ENCODE measurements at places on chromosomes 5 and 9.

GRCh38 chr5:136235321-136235720 lies 42.4 kb upstream of the SMIM32 start:
- no peak for DNase-seq

DNA sequence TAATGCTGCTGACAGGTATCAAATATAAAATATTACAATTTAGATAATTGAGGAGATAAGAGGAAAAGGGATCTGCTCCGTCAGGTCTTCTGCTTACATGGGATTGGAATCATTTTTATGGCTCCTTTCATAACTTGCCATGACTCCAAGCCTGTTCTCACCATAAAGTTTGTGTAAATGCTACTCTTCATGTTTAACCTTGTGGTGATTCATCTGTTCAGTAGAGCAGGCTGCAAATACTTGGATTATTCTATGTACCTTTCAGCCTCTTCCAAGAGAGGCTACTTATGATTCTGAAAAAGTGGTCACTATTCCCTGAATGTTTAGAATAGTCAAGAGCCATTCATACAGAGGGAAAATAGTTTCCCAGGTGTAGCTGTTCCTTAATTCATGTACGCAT lies 66.9 kb downstream of the SLC44A1 start:
- DNase-seq = no peak

GRCh38 chr5:38164776-38165399 lies 93.5 kb upstream of the EGFLAM start:
- DNase-seq = no peak

GRCh38 chr5:51632027-51632426 lies 248.8 kb downstream of the ISL1 start:
- DNase-seq = no peak

GRCh38 chr5:10934783-10935355 lies 173.8 kb upstream of the DAP start:
- DNase-seq = no peak

- DNase-seq = no peak
These were observed 16.4 kb downstream of the MFAP3 start for GRCh38 chr5:154055201-154055600.

- no peak for DNase-seq
These were observed 34.9 kb downstream of the RAPGEF1 start for GRCh38 chr9:131704988-131705387.

DNA sequence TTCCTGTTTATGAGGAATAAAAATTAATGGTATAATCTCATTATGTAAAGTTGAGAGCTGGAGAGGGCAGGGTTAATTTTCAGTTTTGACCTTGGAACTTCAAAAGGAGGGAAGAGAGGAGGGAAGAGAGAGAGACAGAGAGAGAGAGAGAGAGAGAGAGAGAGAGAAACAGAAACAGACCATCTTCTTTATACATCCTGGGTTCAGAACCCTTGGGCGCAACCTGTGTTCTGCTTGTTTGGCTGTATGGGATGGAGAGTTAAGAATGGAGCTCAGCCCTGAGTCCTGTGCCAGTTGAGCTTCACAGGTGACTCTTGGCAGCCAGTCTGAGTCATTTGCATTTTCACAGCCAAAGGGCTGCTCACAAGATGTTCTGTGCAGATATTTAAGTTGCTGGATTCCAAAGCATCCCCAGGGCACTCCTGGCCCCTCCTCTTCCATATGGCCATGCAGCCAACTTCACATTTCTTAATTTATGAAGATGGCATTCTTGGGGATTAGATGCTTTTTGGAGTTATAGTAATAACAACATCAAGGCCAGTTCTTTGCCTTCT lies 143.5 kb downstream of the CARTPT start:
- no peak for DNase-seq

DNA sequence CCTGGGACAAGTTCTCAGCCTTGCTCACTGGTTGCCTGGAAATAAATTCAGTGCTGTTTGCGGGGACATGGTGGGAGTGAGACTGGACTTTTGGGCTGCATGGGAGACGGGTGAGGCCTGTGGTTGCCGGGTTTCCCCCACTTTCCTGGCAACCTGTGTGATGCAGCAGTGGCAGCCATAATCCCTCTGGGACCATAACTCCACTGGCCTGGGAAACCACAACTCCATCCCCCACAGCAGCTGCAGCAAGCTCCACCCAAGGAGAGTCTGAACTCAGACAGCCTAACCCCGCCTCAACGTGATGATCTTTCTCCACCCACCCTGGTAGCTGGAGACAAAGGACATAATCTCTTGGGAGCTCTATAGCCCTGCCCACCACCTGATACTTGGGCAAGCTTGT lies 349.9 kb downstream of the PIK3R1 start:
- DNase-seq = no peak

GRCh38 chr5:139131465-139131864 lies 66.7 kb downstream of the SIL1 start:
- DNase-seq = no peak

GRCh38 chr5:35146406-35146805 lies 83.9 kb downstream of the PRLR start:
- no peak for DNase-seq

GRCh38 chr9:100058699-100059579 lies 39.9 kb downstream of the ERP44 start:
- no peak for DNase-seq

DNA sequence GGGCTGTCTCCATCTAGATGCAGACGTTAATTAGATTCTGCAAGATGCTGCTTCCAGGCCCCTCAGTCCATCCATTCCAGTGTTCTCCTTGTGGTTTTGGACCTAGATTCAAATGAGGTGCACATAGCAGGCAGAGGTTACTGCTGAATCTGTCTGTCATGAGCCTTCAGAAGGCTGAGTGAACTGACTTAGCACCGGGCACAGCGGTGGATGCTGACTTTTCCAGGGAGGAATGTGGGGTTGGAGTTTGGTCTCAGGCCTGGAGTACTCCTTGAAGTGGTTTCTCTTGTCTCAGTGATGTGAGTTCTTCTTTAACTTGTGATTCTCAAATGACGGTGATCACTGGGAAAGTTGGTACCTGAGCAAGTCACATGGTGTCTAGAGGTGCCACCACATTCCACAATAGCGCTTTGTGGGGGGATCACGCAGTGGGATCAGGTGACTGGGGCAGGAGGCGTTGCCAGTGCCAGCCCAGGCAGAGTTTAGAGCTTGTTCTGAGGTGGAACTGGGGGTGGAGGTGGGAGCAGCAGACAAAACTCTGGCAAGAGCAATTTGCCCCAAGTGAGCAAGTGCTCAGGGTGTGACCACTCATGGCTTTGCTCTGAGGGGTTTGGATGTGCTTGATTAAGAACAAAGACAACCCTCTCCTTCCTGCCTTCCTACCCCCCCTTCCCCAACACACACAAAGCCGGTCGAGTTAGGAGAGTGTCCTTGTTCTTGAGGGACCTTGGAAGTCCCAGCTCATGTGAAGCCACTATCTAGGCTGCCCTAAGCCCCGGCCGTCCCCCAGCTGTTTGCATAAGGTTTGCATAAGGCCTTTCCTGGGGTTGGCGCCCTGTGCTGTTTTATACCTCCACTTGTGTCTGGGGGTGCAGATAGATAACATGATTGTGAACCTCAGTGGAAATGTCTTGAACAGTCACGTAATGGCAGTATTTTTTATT lies 25.1 kb downstream of the JADE2 start:
- DNase-seq = no peak

- DNase-seq = no peak
These were observed 46.4 kb upstream of the SHC3 start for GRCh38 chr9:89225036-89225435.

- no peak for DNase-seq
These were observed 185.5 kb downstream of the HSD17B3 start for GRCh38 chr9:96116275-96117064.

- no peak for DNase-seq
These were observed 288.4 kb downstream of the MTRR start for GRCh38 chr5:8157320-8157822.

DNA sequence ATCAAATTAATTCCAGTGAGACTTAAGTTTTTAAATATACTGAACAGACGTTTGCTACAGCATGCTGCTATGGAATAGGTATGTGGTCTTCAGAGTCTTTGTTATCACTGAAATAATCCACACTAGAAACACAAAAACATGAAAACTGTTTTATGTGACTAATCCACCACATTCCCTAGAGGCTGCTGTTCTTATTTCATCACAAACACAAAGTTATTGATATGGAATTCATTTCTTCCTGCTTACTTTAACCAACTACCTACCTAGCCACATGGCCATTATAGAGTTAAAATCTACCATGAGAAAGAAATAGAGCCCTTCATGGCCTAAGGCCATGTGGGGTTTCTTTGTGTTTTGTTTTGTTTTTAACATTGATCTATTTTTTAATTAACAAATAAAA lies 232.3 kb upstream of the PTGER4 start:
- DNase-seq = peak; percentile 13

GRCh38 chr5:53924392-53924791 lies 364.0 kb downstream of the NDUFS4 start:
- DNase-seq = no peak

- no peak for DNase-seq
These were observed 138.9 kb downstream of the WDR41 start for GRCh38 chr5:77353251-77353650.

DNA sequence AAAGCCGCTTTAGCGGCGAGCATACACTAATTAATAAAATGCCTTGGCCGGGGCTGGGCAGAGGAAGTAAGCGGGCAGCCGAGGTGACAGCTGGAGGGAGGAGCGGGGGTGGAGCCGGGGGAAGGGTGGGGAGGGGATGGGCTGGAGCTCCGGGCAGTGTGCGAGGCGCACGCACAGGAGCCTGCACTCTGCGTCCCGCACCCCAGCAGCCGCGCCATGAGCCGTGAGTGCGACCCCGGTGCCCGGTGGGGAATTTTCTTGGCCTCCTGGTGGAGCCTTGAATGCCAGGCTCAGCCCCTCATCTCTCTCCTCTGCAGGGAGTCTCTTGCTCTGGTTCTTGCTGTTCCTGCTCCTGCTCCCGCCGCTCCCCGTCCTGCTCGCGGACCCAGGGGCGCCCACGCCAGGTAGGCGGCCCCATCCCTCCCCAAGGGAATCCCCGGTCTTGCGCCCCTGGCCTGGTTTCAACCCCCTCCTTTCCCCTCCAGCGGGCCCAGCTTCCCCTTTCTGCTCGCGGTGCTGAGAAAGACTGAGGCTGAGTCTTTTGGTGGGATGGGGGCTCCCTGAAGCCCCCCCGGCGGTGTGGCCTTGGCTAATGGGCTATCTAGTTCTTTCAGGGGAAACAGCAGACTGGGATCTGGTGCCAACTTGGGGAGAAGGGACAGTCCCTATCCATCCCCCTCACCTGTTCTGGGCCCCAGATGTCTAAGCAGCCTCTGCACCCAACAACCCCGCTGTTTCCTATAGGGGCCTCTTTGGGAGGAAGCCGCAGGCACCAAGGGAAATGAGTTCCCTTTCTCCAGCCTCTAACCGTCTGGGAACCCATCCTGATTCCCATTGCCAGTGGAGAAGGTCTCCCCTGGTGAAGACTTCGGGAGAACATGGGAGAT lies at the start of gene PTGS1:
Gene PTGS1, plus strand, starts transcription at position 156 of the 887 bp plus-strand sequence. Its CDS starts 61 bp downstream, at position 217.
- DNase-seq = peak; percentile 65

DNA sequence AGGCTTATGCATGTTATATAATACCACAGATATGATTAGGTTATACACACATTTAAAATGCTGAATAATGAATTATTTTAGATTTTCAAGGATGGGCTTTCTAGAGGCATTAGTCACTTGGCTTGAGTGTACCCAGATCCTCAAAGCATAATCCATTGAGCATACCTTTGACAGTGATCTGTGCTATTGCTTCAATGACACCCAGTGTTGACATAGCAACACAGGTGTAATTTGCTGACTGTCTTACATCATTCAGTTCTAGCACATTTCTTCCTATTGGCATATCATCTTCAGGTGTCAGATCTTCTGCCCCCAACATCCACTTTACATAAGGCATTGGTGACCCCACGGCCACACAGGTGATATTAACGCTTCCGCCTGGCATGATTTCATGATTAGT lies 721.5 kb upstream of the DMAC1 start:
- no peak for DNase-seq

DNA sequence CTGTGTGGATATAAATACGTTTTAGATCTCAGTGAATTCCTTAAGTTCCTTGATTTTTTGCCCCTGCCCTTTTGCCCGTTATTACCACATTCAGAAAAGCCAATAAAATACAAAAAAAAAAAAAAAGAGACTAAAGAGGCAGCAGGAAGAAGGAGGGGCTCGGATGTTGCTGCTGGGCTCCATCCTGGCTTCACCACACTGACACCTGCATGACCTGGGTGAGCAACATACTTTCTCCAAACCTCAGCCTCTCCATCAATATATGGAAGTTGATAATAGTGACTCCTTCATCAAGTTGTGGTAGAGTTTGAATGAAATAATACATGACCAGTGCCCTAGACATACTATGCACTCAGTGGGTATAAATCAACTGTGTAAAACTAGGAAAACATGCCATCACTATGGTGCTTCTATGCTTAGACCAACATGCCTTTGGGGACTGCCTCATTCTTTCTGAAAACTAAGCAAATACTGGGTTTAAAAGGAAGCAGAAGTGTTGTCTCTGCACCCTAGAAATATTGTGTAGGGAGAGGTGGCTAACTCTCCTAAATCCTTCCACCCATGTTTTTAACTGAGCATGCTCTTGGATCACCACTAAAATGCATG lies 243.0 kb downstream of the PIK3R1 start:
- DNase-seq = no peak

DNA sequence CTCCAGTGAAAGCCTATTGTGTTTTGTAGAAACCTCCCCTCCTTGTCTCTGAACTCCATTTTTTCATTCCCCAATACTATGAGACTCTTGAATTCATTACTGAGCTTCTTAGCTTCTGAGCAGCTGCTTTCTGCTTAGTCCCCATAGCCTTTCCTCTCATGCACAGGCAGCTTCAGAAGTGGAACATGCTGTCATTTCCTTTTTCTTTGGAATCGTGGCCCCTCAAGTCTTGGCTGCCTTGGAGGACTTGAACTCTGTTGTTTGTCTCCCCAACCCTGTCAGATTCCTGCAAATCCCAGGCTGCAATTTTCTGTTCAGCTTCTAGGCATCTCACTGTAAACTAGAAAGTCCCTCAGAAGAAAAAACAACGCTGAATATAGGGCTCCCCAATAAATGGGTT lies 268.5 kb downstream of the ARRDC3 start:
- DNase-seq = no peak

DNA sequence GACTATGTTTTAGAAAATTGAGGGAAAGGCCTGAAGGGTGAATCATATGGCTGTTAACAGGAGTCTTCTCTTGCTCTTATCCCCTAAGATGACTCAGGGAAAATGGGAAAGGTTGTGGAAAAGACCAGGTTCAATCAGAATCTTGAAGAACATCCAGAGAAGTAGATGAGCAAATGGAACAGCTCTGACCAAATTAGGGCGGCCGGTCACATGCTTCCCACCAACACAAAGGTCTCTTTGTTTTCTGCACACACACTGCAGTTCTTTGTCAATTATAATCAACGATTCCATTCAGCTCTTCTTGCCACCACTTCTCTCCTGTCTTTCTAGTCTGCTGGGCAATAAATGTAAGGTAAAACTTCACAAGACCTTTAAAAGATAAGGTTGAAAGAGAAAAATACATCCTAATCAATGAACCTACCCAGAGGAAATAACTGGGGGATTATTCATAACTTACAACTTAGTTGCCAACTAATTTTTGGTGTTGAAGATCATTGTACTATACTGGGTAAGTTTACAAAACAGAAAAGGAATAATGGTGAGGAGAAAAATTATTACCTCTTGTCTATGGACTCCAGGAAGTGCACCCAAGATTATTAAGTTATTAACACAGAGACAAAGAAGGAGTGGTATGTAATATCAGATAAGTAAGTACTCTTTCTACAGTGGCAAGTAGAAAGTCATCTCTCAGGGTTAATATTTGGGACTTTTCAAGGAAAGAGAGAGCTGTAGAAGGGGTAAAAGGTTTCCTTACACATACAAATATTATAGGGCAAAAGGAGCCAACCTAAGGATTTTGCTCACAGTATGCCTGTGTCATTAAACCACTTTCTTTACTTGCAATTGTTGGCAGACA lies 441.9 kb upstream of the PIK3R1 start:
- no peak for DNase-seq

Data from fibroblast of gingiva (primary cell).